NK-92 treated with Interleukin-12 subunit alpha and Interleukin-12 subunit beta, amount 100 ng/mL, for 24 hours (cell line): ENCODE measurements at places on chromosomes 1 and 21.

GRCh38 chr1:222266223-222267196 is 281.4 kb downstream of the HHIPL2 start:
- no peak for DNase-seq

DNA sequence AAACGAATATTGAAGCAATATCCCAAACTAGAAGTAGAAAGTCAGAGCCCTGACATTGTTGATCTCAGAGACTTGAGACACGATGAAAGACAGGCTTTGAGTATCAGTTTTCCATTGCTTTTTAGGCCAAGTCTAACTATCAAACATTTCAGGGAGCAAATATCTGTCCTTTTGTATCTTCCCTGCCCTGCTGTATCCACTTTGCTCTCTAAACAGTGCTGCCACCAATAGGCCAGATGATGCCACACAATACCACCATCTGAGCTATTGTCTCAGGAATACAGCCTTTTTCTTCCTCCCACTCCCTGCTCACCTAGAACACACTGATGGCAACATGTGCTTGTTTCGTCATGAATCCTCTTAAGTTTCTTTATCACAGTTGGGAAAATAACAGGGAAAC is 62.6 kb upstream of the SPAG17 start:
- no peak for DNase-seq

DNA sequence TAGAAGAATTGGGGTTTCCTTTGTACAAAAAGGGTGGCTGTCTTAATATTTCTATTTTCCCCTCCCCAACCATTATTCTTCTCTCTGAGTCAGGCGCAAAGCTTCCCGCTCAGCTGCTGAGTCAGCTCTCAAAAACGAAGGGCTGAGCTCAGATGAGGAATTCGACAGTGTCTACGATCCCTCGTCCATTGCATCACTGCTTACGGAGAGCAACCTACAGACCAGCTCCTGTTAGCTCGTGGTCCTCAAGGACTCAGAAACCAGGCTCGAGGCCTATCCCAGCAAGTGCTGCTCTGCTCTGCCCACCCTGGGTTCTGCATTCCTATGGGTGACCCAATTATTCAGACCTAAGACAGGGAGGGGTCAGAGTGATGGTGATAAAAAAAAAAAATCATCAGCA is 3.0 kb upstream of the TUFT1 start:
- no peak for DNase-seq

GRCh38 chr1:40075266-40075665 is 21.8 kb downstream of the PPT1 start:
- DNase-seq, result no peak

DNA sequence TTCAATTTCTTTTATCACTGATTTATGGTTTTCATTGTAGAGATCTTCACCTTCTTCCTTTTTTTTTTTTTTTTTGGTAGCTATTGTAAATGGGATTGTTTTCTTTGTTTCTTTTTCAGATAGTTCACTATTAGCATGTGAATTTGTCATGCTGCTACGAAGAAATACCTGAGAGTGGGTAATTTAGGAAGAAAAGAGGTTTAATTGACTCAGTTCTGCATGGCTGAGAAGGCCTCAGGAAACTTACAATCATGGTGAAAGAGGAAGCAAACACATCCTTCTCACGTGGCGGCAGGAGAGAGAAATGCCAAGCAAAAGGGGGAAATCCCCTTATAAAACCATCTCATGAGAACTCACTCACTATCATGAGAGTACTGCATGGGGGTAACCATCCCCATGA is 66.4 kb downstream of the DAB1 start:
- DNase-seq, result no peak

DNA sequence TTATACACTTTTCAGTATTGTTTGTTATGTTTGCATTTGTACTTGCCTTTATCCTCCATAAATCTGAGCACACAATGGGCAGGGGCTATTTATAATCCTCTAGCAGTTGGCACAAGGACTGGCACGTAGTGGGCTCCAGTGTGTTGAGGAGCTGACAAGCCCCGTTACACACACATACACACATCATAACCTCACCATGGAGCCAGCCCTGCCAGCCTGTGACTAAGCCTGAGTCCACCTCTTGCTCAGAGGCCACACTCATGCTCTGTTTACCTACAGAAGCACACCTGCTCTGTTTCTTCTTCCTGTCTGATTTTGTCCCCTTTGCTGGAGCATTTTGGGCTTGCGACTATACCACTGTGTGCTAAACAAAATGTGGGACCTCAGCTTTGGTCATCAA is 64.5 kb upstream of the SPATA6 start:
- no peak for DNase-seq

DNA sequence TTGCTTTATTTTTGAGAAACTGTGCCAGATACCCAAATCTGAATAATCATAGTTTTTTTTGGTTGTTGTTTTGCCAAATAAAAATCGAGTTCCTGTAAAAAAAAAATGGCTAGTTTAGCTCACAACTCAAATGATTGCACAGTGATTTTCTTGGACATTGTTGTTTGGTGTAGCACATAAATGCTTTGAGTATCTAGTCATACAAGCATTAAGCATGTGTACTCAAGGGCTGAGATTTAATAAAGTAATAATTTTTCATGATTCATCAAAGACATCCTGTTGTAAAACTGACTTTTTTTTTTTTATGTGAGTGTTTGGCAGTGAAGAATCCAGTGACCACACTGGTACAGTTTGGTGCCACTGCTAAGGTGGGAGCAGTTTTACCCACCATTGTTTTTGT is 18.8 kb downstream of the ITSN1 start:
- no peak for DNase-seq

DNA sequence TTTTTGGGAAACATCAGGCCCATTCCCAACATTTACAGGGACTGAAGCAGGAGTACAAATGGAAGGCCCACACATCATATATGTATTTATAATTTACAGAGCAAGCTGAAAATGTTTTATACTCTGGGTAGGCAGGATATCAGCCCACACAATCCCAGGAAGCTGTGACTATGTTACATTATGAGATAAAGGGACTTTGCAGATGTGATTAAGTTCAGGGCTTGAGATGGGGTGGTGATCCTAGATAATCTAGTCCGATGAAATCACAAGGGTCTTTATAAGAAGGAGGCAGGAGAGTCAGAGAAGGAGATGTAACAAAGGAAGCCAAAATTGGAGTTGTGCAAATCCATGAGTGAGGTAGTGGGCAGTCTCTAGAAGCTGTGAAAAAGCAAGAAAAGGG is 160.5 kb downstream of the PDE4B start:
- no peak for DNase-seq

DNA sequence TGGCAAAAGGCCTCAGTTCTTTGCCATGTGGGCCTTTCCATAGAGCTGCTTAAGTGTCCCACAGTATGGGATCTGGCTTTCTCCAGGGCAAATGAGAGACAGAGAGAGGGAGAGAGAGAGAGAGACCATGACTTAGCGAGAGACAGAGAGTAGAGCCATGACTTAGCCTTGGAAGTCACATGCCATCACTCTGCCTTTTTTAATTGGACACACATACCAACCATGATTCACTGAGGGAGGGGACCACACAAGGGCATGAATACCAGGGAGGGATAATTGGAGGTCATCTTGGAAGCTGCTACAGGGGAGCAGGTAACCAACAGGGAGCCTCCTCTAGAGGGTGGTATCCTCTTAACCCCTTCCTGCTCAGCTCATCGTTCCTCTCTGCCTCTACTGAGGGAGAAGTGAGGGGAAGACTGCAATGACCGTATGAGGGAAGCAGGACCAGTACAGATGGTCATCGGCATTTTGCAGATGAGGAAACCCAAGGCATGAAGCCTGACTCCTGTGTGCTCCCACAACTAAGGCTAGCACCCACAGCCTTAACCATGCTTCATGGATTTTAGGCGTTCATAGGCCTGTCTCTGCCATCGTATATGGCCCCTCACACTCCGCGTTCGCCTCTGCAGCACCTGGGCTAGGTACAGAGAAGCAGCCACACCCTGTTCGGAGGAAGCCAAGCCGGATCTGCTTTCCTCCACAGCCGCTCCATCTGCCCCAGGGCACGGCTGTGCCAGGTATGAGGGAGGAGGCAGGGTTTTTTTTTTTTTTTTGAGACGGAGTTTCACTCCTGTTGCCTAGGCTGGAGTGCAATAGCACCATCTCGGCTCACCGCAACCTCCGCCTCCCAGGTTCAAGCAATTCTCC is 38.6 kb downstream of the MEF2D start:
- DNase-seq, result no peak

GRCh38 chr21:37704751-37705150 is 211.5 kb downstream of the KCNJ6 start:
- no peak for DNase-seq

DNA sequence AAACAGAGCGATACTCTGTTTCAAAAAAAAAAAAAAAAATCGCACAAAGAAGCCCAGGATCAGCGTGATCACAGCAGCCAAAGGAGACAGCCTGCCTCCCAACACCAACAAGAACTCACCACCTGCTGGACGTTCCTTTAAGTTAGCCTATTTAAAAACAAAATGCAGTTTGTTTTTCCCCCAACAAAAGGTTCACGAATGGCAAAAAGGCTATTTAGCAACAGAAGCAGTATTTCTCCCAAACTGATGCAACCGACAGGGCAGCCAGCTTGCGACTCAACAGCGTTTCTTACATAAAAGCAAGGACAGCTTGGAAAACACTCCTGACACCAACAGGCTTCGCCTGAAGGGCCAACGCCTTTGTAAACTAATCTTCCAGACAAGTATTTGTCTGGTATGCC is 6.8 kb downstream of the SSU72 start:
- DNase-seq, result no peak

DNA sequence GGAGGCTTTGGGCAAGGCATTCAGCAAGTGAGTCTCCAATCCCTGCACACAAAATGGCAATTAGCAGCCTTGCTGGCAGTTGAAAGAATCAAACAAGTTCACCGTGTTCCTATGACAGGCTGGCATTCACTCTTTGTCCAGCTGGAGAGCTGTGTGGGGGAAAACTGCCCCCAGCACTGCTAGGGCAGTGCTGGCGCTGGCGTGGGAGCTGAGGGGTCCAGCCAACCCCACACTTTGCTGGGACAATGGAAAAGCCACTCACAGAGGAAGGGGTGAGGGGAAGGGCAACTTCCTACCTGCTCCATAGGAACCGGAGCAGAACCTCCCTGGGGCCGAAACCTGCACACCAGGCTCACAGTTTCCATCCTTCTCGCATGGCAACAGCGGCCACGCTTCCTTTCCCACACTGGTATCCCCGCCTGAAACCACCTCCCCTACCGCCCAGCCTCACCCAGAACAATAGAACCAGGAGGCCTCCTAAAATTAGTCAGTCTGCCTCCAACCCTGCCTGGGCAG is 26.7 kb upstream of the KCNN3 start:
- DNase-seq, result no peak

GRCh38 chr1:184770181-184770979 is 15.7 kb upstream of the EDEM3 start:
- no peak for DNase-seq

DNA sequence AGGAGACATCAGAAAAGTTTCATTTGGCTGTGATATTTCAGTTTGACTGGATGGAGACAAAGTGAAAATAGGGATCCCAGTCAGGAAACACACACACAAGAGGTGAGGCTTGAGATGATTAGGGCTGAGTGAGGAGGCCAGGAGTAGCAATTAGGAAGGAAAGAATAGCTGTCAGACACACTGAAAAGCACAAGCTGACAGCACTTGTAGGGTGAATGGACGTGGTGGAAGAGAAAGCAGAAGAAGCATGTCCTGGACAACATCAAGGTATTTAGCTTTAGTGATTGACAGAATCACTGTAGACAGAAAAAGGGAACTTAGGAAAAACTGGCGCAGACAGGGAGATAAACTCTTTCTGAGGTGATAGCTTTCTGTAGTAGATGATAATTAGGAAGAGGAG is 347.7 kb downstream of the TGFB2 start:
- no peak for DNase-seq

GRCh38 chr1:85311818-85312217 is 35.4 kb upstream of the BCL10 start:
- no peak for DNase-seq

DNA sequence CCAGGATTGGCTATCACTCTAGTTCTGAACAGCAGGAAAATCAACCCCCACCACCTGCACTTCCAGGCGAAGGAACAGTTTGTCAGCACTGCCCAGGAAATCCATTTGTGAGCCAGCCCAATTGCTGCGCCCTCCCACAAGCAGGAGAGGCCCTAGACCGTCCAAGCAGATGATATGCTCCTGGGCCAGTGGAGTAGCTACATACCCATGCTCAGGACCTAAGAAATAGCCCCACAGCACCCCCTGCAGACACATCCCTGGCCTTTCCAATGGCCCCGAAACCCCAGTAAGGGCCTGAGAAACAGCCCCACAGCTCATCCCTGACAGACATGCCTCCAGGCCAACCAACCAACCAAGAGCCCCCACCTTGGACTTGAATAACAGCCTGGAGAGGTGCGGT is 111.5 kb upstream of the ZC3H11B start:
- DNase-seq, result no peak
